Thoracic aorta (tissue), 2 donors: ENCODE measurements at places on chromosomes 11 and 22.

DNA sequence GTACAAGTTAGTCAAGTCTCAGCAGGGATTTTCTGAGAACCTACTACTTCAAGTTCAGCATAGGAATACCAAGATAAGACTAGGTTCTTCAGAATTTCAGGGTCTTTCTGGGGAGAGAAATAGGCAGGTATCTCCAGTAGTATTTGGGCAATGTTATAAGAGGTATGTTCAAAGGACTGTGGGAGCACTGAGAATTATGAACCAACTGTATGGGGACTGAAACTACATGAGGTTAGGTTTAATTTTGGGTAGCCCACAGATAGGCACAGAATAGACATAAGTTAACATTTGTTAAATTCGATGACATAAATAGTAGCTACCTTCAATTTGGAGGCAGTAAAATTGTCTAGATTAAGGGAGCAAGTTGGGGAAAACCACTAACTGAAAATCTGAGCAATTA lies 9.2 kb upstream of the GAB2 start:
- H3K36me3 ChIP-seq: no peaks in the 10 kb centered on the region
- no peak overlapping the region for H3K4me3 ChIP-seq
- no peak for DNase-seq
- no peak overlapping the region for H3K27ac ChIP-seq
- H3K27me3 ChIP-seq: no peaks in the 10 kb centered on the region

DNA sequence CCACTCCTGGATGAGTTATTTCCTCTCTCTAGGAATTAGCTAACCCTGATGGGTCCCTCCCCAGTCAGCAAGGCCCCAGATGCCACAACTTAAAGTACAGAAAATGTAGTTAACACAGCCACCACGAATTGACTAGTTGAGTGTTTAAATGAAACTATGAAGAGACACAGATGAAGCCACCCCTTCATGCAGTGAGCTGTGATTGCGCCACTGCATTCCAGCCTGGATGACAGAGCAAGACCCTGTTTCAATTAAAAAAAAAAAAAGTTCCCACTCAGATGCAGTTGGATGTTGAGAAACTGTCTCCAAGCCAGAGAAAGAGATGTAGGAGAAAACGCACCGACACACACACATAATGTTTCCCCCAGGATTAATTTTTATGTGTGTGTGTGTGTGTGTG lies 53.3 kb downstream of the SCN3B start:
- no peak overlapping the region for H3K4me3 ChIP-seq
- H3K4me1 ChIP-seq: no peaks in the 10 kb centered on the region
- DNase-seq: no peak
- no peaks in the 10 kb centered on the region for H3K27me3 ChIP-seq
- H3K27ac ChIP-seq: no peak overlapping the region

- no peaks in the 10 kb centered on the region for H3K4me1 ChIP-seq
- no peak overlapping the region for H3K4me3 ChIP-seq
- no peaks in the 10 kb centered on the region for H3K27me3 ChIP-seq
- no peaks in the 10 kb centered on the region for H3K36me3 ChIP-seq
- DNase-seq: no peak
Observed at GRCh38 chr11:15683528-15683927, 568.8 kb downstream of the INSC start.

DNA sequence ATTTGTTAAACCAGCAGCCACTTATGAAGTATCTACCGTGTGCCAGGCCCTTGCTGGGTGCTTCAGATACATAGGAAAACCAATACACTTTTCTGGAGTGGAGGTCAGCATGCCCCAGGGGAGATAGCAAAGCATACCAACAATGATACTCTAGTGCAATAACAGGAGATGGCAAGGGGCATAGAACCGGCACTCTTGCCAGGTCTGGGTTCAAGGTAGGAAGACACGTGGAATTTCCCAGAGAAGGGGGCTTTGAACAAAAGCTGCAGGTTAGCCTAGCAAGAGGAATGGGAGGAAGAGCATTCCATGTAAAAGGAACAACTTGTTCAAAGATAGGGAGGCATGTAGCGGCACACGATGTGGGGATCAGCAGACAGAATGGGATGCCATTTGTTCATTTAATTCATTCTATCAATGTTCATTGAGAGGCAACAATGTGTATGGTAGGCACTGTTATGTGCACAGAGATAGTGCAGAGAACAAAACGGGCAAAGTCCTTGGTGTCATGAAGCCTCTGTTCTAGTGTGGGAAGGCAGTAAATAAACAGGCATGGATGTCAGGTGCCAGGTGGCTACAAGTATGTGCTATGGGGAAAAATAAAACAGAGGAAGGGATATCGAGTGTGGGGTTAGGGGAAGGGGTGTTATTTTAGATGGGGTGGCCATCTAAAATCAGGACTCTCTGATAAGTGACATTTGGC lies 162.6 kb upstream of the E2F8 start:
- no peaks in the 10 kb centered on the region for H3K27me3 ChIP-seq
- no peaks in the 10 kb centered on the region for H3K4me1 ChIP-seq
- DNase-seq: no peak
- H3K4me3 ChIP-seq: no peak overlapping the region

DNA sequence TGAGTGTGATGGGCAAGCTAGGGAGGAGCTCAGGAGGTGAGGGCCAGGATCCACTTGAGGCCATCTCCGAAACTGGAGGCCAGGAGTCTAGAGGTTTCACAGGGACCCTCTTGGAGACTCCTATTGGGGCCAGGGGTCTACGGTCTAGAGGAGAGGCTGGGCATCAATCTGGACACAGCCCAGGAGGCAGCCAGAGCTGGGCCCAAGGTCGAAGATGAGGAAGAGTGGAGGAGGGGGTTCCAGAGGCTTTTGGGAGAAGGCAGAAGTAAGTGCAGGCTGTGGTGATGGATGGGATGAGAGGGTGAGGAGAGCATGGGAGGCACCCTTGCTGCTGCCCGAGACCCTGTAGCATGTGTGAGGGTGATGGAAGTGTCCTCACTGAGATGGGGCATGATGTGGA lies 56.6 kb downstream of the LRRC32 start:
- H3K36me3 ChIP-seq: no peaks in the 10 kb centered on the region
- peaks cover 73% of the 10 kb centered on the region for H3K4me1 ChIP-seq
- no peaks in the 10 kb centered on the region for H3K27me3 ChIP-seq
- peak overlapping the region; percentile 90 for H3K27ac ChIP-seq

DNA sequence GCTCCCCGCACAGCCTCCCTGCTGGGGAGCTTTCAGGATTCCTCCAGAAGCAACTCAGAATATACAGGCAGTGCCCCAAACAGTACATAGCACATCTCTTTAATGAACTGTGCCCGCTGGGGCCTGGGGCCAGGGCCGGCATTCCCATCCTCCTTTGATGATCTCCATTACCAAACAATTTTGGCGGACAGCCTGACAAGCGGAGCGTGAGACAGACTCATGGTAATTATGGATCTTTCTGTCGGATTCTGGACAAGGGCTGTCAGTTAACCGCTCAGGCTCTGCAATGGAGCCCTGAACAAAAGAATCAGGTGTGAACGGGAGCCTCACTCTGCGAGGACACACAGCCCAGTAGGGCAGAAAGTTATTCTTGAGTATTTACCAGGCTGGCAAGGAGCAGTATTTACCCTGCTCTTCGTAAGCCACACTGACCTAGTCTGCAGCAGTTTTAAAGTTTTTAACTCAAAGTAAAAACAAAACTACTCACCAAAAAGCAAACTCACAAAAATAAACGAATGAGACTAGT lies 174.0 kb downstream of the TBC1D22A start:
- no peak for DNase-seq
- no peaks in the 10 kb centered on the region for H3K36me3 ChIP-seq
- H3K27ac ChIP-seq: no peak overlapping the region
- H3K4me1 ChIP-seq: no peaks in the 10 kb centered on the region
- H3K27me3 ChIP-seq: no peaks in the 10 kb centered on the region

DNA sequence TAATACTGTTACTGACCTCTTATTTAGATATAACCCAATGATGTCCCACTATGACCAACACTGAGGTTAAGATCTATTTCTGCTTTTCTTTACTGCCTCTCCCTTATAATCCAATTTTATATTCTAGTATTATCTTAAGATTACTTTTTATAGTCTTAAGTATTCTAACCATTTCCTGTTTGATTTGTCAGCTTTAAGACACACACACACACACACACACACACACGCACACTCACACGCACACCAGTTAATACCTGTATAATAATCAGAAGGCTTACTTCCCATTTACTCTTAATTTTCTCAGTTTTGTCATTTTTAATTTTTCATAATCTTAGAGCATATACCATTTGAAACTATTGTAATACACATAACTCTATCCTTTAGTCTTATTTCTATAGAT lies 226.0 kb upstream of the C11orf87 start:
- H3K4me1 ChIP-seq: no peaks in the 10 kb centered on the region
- H3K27ac ChIP-seq: no peak overlapping the region
- DNase-seq: no peak

GRCh38 chr11:131896978-131897615 lies 526.7 kb downstream of the NTM start:
- H3K27me3 ChIP-seq: no peaks in the 10 kb centered on the region
- H3K36me3 ChIP-seq: no peaks in the 10 kb centered on the region
- no peak overlapping the region for H3K27ac ChIP-seq
- H3K4me1 ChIP-seq: no peaks in the 10 kb centered on the region

GRCh38 chr11:83174008-83174407 lies 17.1 kb downstream of the PCF11 start:
- H3K4me3 ChIP-seq: no peak overlapping the region
- peaks cover 61% of the 10 kb centered on the region for H3K4me1 ChIP-seq
- no peaks in the 10 kb centered on the region for H3K27me3 ChIP-seq
- DNase-seq: no peak
- no peak overlapping the region for H3K27ac ChIP-seq

- peak overlapping the region; percentile 66 for H3K27ac ChIP-seq
- peaks cover 81% of the 10 kb centered on the region for H3K4me1 ChIP-seq
Observed at GRCh38 chr11:126352934-126353801, 2.3 kb upstream of the ST3GAL4 start.

- no peak overlapping the region for H3K27ac ChIP-seq
- H3K4me1 ChIP-seq: no peaks in the 10 kb centered on the region
- H3K4me3 ChIP-seq: no peak overlapping the region
- H3K27me3 ChIP-seq: no peaks in the 10 kb centered on the region
- no peaks in the 10 kb centered on the region for H3K36me3 ChIP-seq
Observed at GRCh38 chr11:131938351-131938751, 567.9 kb downstream of the NTM start.

DNA sequence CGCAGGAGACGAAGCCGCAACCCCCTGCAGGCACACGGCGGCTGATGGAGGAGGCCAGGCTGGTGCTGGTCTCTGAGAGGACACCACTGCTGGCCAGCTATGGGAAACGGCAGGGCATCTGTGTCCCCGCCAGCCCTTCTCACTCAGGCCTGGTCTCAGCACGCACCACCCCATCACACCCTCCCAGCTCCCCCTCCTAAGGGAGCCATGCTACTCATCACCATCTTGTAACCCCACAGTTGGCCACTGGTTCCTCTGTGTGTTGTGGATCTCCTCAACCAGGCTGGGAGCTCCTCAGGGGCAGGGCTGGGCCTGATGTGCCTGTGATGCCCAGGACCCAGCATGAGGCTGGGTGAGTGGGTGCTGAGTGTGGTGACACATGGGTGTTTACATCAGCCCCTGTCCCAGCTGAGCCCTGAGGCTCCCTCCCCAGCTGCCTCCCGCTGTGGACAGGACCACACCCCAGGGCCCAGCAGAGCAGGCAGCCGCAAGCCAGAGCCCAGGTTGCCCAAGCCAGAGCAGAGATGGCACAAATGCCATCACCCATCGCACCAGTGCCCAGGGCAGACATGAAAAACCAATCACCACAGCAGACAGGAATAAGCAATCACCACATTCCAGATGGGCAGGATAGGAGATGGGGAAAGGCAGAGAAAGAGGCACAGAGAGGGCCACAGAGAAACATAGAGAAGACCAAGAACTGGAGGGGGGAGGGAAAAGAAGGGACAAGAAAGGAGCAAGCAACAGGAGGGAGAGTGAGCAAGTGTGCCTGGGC lies 8.2 kb downstream of the ARVCF start:
- H3K27ac ChIP-seq: no peak overlapping the region
- H3K4me1 ChIP-seq: peaks cover 8% of the 10 kb centered on the region
- H3K27me3 ChIP-seq: no peaks in the 10 kb centered on the region
- H3K36me3 ChIP-seq: no peaks in the 10 kb centered on the region
- H3K4me3 ChIP-seq: no peak overlapping the region
